NCI-H526 treated with DMSO at 0.1 percent for 48 hours (cell line): ENCODE measurements at places on chromosomes 2 and 18.

DNA sequence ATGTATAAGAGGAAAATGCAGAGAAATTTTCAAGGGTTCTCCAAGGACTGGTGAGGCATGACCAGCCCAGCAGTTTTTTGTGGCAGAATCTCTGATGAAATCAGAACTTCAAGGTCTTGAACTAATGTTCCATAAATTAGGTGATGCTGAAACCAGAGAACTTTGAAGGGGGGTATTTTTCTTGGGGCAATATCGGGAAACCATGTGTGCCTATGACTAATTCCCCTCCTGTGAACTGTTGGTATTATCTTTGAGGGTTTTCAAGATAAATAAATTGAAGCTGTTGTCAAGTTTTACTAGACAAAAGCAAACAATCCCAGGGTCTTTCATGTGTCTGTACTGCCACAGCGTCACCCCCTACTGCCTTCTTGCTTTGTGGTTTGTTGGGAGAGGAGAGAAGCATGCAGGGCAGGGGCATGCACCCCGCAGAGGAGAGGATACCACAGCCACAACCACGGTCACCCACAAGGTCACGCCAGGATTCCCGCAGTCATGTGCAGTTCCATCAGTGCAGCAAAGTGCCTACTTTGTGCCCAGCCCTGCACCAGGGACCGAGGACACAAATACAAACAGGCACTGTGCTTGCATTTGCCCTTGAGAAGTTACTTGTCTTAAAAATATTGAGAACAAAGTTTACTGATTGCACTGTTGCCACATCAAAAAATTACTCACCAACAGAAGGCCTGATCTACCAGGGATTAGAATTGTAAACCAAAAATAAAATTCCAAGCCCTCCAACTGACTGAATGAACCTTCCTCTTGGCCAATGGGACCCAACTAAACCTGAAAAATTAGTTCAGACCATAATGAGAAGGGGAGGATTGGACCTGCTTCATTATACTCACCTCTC lies 413.3 kb upstream of the TRIB2 start:
- DNase-seq: no peak

- DNase-seq: no peak
Observed at GRCh38 chr2:216770050-216770449, 74.7 kb upstream of the IGFBP5 start.

DNA sequence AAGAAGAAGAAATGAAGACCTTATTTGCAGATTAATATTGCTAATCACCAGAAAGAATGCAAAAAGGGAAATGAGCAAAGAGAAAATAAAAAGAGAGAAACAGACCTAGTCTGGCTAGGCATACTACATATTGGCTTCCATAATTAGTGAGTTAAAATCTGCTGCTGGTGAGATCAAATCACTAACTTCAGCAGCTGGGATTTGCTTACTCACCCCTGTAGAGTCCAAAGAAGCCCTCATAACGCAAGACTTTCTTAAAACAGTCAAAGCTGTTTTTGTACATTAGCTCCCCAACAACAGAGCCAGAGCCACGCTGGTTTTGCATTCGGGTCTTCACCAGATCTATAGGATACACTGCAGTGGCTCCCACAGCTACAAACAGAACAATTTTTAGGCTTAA lies 80.9 kb downstream of the SLC25A12 start:
- DNase-seq: no peak

GRCh38 chr18:37487400-37487867 lies 78.2 kb downstream of the CELF4 start:
- DNase-seq: no peak

DNA sequence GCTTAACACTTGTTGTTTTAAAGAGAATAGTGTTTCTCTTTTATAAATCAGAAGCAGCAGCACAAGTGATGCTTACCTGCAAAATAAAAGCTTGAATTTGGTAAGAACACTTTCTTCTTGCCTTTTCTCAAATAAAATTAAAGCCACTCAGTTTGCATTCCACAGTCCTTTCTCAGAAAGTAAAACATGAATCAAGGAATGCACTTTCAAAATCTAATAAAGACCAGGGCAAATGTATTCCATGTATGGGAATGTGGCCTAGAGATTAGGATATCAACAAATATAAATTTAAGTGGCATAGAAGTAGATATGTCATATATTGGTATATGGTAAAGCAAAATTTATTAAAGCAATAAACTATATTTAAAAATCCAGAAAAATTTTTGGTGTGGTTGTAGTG lies 352.8 kb downstream of the THSD7B start:
- DNase-seq: no peak

DNA sequence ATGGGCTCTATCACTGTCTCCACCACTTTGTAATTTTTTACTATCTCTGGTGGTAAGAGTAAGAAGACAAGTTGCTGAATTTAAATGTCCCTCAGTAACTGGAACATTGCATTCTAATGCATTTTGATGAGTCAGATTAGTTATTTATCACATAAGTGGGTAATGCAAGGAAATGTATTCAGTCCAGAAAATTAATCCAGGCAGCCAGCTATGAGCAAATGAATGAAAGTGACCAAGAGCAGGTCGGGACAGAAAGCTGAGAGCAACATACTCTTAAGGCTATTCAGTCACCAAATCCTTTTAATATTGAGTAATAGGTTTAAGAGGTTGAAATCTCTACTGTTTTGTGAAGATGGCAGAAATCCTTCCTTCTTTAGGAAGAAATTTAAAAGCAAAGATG lies 265.5 kb upstream of the PARD3B start:
- DNase-seq: no peak

- no peak for DNase-seq
Observed at GRCh38 chr2:122390406-122390805, 635.0 kb downstream of the TSN start.

- no peak for DNase-seq
Observed at GRCh38 chr2:71811726-71812125, 335.9 kb downstream of the CYP26B1 start.

GRCh38 chr2:10424051-10424450 lies 24.1 kb downstream of the ODC1 start:
- no peak for DNase-seq

DNA sequence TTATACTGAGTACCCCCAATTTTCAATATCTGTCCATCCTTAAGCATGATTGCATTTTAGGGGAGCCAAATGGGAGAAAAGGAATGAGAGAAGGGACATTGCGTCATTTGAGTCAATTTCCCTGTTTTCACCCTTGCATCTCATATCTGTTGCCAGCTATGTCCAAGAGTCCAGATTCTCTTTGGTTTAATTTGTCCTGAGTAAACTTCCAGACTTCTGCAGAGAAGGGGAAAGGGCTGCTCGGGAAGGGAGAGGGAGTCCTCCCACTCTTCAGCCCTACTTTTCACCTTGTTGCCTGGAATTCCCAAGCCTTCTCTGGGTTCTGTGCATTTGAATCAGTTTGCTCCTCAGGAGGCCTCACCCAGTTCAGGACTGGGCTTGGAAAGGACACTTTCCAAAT lies 16.5 kb downstream of the GREB1 start:
- DNase-seq: no peak

GRCh38 chr2:234702731-234703225 lies 205.9 kb upstream of the ARL4C start:
- peak; percentile 30 for DNase-seq

DNA sequence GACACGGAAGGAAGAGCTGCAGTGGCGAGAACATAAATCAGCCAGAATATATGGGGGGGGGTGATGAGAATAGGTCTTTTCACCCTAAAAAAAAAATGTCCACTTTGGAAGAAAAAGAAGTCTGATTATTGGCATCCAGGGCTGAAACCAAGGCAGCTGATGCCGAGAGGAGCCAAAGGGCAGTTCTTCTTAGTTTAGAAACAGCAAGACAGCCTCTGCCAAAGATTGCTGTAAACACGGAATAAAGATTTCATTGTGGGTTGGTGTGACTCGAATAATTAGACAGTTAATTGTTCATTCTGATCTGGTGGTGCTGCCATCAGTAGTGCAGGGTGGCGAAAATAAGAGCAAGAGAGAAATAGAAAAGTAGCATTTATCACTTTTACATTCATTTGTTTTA lies 3.5 kb downstream of the CDH20 start:
- DNase-seq: no peak

GRCh38 chr2:150228936-150229335 lies 258.5 kb downstream of the RND3 start:
- DNase-seq: no peak

- DNase-seq: no peak
Observed at GRCh38 chr2:85800586-85800985, 46.8 kb downstream of the ATOH8 start.

DNA sequence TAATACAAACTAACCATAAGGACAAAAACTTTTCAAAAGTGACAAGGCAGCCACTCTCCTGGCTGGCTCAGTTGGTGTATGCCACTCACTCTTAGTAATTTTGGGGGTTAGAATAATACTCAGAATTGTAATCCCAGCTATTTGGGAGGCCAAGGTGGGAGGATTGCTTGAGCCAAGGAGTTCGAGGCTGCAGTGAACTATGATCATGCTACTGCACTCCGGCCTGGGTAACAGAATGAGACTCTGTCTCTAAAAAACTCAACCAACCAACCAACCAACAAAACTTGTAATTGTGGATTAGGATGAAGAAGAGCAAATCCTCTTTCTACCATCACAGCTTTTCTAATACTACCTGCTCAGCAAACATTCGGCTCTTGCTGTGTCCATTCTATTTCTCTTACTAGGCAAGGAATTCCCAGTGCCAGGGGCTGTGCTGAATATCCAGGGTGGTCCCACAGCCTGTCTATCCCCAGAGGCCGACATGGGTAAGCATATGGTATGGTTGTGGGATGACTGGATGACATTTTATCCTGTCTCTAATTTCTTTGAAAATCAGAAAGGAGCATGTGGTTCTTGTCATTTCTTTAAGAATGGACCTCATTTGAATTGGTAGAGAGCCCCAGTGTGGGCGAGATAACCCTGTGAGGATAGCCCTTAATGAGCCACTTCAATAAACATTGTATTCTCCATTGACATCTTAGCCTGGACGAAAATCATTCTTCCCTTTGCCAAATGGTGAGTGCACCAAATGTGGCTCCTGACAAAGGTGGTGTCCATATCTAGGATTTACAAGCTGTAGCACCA lies 220.1 kb downstream of the MYCN start:
- DNase-seq: no peak

DNA sequence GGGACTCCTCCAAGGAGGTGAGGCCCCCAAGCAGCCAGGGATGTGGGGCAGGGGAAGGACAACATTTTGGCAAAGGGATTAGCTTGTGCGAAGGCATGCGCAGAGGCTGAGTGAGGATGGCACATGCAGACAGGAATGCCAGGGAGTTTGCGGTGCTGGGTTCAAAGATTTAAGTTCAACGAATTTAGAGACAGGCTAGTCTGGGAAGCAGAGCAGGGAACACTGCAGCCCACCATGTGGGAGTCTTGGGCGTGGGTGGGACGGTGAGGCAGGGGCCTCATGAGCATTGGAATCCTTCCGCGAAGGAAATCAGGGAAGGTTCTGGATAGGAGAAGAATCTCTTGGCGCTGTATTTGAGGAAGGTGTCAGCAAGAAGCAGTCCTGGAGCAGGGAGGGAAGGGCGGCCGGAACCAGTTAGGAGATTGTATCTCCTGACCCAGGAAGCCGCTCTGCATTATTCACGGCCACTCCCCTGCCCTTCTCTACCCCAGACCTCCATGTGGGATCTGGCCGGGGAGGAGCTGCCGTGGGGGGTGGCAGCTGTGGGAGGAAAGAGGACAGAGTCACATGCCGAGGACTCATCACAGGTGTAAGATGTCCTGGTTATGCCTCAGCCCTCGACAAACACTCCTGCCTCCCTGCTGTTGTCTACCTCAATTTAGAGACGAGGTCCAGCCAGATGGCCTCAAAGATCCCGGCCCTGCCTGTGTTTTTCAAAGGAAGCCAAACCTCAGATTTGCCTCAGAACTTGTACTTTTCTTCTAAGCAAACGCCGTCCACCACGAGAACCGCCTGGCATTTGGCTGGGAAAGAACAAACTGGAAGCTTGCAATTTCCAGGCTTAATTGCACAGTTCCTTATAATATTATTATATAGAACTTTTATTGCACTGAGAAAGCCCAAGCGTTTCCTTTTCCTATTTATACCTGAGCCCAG lies 123.7 kb upstream of the SMAD2 start:
- no peak for DNase-seq

DNA sequence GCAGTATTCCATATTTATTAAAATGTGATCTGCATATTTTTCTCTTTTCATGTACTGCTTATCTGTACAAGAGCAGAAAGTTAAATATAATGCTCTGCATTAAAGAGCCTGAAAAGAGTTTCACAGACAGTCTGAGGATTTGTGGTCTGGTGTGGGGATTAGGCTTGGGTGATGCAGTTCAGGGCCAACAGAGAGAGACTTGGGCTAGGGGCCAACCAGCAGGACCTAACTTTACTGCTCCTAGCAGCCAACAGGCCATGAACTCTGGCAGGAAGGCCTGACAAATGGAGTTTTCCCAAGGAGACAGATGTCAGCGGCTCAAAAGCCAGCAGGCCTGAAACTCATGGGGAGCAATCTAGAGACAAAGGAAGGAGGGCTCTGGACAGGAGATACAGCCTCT lies 169.6 kb downstream of the LRRTM1 start:
- DNase-seq: no peak

GRCh38 chr18:31548853-31549252 lies 42.8 kb upstream of the TTR start:
- no peak for DNase-seq

DNA sequence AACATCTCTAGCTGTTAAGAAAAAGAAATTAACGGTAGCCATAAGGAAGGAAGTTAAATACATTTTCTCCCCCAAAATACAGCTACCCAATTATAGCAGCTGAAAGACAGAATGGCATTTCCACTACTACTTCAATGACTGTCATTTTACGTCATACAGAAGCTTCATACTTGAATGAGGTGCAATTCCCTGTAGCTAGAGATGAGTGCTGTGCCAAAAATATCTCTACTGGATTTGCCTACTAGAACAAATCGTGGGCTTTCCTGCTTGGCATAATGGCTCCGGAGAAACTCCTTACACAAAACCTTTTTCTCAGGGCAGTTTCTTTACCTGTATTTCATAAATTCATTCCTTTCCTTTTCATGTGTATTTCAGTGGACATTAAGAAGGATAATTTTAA lies 36.3 kb upstream of the NRXN1 start:
- no peak for DNase-seq

GRCh38 chr2:124668161-124668560 lies 643.1 kb downstream of the CNTNAP5 start:
- no peak for DNase-seq

GRCh38 chr2:157245846-157246764 lies 11.4 kb upstream of the GALNT5 start:
- no peak for DNase-seq

DNA sequence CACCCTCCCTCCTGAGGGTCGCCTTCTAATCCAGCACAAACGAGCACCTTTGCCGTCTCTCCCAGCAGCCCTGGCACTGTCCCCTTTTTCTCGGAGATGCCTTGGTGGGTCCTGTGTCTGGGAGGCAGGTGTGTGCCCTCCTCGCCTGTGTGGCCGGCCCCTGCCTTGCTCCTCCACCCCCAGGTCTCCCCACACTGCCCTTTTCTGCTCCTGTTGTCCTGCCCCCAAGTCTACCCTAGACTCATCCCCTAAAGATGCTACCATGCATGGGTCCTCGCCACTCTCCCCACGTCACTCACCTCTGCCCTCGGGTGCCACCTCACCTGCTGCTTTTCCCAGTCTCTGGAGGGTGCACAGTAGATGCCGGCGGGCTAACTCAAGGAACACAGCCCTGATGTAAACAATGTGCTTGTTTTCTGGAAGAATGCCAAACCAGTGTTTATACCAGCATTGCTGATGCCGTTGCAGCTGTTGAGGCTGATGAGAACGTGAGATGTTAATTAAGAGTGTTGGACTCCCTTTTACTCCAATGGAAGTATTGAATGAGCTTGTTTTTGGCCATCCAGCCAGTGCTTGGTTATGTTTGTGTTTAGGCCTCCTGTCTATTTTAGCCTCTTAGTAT lies 223.1 kb downstream of the AGAP1 start:
- DNase-seq: no peak

- no peak for DNase-seq
Observed at GRCh38 chr2:191950132-191950874, 103.4 kb upstream of the CAVIN2 start.
